ENCODE measurements at places on chromosomes 5 and 9. TPM values are rescaled to one million over a fixed set of nuclear protein-coding genes. Genes with fewer than 3 reads are reported as not detected.

Gene TMEM174
- not detected for total RNA-seq

Gene PCDHB2
- total RNA-seq, result 3.4 TPM

- DNase-seq, result peak; percentile 41
Observed at GRCh38 chr9:89357331-89358197, 39.3 kb downstream of the SECISBP2 start.

DNA sequence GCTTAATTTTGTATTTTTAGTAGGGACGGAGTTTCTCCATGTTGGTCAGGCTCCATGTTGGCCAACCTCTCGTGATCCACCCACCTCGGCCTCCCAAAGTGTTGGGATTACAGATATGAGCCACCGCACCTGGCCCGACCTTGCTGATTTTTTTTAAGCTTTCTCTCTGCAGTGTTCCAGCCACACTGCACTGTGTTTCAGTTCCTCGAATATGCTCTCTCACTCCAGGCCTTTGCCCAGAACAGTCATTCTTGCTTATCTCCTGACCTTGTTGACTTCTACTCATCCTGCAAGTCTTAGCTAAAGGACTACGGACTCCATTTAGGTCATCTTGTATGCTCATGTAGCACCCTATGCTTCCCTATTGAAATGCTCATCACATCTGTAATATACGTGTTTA lies 3.3 kb downstream of the SNAPC3 start:
- DNase-seq, result no peak

DNA sequence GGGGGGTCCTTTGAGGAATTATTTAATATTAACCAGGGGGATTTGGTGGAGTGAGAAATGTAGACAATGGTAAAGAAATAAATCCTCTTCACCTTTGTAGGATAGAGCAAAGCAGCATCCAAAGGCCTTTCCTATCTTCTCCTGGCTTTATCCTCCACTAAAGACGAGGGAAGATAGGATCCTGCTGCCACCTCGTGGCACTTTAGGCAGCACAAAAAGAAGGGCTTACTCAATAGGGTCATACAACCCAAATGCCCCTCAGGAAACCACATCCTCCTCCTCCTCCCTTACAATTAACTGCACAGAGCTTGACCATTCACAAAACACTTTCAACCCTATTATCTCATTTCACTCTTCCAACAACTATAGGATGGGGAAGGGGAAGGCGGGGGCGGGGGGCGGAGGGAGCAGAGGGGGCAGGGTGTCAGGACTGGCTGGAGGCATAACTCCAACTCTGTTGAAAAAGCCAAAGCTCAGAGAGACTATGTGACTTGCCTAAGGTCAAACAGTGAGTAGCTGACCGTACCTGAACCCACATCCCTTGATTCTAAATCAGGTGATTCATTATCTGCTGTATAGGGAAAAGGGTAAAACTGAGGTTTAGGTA lies 45.4 kb upstream of the MYOT start:
- no peak for DNase-seq

- DNase-seq, result no peak
Observed at GRCh38 chr5:153659039-153659736, 168.7 kb downstream of the GRIA1 start.

GRCh38 chr9:92543972-92544371 lies 8.2 kb upstream of the ECM2 start:
- no peak for DNase-seq

DNA sequence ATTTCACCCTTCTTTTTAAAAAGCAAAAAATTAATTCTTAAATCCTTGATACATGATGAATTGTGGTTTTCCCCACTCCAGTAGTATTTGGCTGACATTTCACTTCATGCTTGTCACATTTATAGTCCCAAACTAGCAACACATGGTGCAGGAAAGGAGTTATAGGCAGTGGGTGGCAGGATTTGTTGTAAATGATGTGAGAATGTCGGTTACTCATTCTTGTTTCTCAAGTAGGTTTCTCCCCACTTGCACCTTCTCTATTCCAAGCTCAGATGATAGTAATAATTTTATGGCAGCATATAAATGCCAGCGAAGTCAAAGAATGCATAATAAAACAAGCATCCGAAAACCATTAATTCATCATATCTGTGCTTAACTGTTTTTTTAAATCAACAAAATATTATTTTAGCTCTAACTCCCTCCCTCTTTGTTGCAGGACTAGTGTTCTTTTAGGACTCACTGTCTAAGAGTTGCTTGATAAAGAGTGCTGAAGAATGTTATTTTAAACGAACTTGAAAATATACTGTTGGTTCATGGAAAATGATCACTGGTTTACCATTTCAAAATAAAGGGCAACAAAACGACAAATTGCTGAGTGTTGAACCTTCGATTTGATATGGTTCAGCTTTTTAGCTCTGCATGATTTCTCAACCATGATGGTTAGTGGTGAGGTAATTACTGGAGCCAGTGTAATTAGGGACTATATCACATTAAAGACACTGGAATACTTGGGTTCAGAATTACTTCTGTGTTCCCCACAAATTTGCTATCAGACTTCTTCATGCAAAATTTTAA lies 88.1 kb upstream of the ADAMTSL1 start:
- no peak for DNase-seq

DNA sequence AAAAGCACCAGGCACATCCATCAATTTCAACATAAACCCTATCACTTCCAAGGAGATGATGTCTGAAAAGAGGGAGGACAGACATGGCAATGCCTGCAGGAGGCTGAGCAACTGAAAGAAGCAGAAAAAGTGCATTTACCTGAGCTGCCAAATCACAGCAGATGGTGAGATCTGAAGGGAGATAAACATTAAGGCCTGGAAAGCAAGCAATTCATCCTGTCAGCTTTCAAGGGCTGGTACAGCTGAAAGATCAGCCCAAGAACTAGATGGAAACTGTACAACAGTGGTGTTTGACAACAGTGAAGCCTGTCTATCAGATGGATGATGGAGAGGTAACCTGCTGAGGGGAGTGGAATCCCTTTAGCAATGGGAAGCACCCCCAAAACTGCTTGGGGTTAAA lies 433.2 kb upstream of the ZNF608 start:
- DNase-seq, result no peak

DNA sequence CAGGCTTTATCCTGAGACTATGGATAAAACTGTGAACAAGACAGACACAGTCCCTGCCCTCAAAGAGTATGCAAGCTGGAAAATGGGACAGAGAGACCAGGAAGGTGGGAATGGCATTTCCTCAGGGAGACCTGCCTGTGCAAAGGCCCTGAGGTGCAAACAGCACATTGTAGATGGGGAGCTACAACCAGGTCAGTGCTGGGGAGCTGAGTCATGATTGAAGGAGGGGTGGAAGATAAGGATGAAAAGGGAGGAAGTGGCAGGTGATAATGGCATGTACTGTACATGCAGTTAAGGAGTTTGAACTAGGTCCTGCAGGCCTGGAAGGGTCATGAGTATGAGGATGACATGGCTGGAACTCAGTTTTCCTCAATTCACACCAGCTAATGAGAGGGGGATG lies 75.5 kb upstream of the BOD1 start:
- DNase-seq, result no peak

- peak; percentile 96 for DNase-seq
Observed at GRCh38 chr5:31531888-31532547, at the start of the genes C5orf22 and DROSHA. C5orf22 (plus strand) TSS chr5:31532301; CDS start chr5:31532393, 92 bp downstream. DROSHA (minus strand) TSS chr5:31532093; CDS start chr5:31529059, 3,034 bp downstream.

- no peak for DNase-seq
Observed at GRCh38 chr5:4198461-4198860, 602.8 kb downstream of the IRX1 start.

- DNase-seq, result no peak
Observed at GRCh38 chr9:93601063-93601462, 24.7 kb downstream of the PHF2 start.

Measured in mesenteric fat pad (tissue), 1 donor.